ENCODE measurements at places on chromosomes 12 and 14.

DNA sequence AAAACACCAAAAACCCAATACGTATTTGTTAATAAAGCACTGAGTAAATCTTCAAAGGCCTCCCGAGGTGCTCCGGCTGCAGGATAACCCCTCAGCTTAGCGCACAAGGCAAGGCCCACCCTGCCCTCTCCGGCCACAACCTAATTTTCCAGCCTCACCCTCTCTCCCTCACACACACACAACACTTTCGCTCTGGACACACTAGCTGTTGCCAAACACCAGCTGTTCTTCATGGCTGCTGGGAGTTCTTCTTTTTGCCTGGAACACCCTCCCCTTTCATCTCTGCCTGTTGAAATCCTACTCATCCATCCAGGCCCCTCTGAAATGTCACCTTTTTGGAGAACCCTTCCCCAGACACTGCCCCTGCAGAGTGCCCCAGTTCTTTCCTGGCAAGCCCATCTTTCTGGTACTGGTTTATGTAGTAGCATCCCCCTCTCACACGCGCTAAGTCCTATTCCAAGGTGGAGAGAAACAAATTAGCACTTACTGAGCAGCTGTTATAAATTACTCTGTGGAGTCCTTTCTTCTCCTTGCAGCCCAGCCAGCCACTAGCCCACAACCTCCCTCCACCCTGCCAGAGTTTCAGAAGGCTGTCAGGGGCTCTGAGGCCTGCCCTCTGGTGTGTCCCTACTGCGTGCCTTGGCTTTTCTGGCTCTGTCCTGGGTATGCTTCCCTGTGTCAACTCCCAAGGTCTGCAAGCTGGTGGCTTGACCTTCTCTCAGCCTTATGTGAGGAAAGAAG is 805 bp upstream of the CRACR2A start:
- no peak for DNase-seq

DNA sequence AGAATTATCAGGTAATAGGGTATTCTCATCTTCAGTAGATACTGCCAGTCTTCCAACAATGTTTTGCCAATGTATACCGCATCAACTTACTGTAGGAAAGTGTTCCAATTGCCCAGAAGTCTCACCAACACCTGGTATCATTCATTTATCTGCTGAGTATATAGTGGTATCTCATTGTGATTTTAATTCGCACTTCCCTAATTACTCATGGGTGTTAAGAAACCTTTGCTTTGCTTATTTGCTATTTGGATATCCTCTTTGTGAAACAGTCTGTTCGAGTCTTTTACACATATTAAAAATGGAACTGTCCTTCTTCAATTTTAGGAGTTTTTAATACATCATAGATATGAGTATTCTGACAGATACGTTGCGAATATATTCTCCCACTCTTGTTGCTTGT is 6.1 kb downstream of the TM7SF3 start:
- no peak for DNase-seq

- no peak for DNase-seq
These were observed 12.8 kb downstream of the ACADS start for GRCh38 chr12:120738252-120739030.

GRCh38 chr14:64388533-64389285 is 556 bp downstream of the MTHFD1 start:
- DNase-seq = no peak

GRCh38 chr14:76904100-76904739 is 78.0 kb downstream of the LRRC74A start:
- no peak for DNase-seq

Measured in iPS DF 19.7 (cell line).